ENCODE measurements at places on chromosomes 11 and 22.
A peak's percentile ranks its signal among the peaks of the same experiment; 100 is the strongest.

DNA sequence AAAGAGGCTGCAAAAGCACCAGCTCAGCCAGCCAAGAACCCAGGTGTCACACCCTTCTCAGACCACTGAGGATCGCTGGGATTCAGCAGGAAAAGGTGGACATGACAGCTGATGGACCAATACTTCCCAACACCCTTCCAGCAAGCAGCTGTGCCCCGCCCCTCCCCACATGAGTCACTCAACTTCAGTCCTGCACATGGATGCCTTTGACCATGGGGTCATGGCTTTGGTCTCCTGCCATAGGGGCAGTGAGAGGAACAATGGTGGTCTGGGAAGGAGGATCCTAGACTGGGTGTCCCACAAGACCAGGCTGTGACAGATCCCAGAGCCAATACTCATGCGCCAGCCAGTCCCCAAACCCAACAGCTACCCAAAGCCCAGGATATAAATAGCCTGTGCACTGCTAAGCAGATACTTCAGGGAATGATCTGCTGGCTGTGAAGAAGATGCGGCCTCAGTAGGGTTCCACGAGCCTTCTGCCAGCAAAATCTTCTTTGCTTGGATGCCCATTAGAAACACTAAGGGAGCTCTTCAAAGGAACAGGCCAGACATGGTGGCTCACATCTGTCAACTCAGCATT, 5.5 kb upstream of the RGL4 start:
- DNase-seq, result no peak

- DNase-seq, result no peak
Observed at GRCh38 chr22:40728731-40729189, 49.5 kb downstream of the MCHR1 start.

DNA sequence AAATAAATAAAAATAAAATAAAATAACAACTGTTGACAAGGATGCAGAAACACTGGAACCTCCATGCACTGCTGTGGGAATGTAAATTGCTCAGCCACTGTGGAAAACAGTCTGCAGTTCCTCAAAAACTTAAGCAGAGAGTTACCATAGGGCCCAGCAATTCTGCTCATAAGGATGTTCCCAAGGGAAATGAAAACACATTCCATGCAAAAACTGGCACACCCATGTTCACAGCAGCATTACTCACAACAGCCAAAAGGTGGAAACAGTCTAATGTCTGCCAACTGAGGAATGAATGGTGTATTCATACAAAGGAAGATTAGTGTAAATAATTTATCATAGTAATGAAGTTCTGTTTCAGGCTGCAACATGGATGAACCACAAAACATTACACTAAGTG, 3.2 kb upstream of the KRTAP5-10 start:
- DNase-seq, result no peak

- DNase-seq, result peak; percentile 62
Observed at GRCh38 chr11:119590651-119591351, 138.2 kb downstream of the NECTIN1 start.

GRCh38 chr11:61983419-61983818, 16.0 kb upstream of the FTH1 start:
- DNase-seq, result no peak

GRCh38 chr22:31602259-31602952, 59.6 kb downstream of the PISD start:
- DNase-seq, result peak; percentile 76

GRCh38 chr11:108551651-108552462, 41.7 kb downstream of the EXPH5 start:
- no peak for DNase-seq

- DNase-seq, result no peak
Observed at GRCh38 chr22:27609451-27609888, 192.1 kb downstream of the MN1 start.
